NCI-H1694 treated with DMSO at 0.1 percent for 48 hours (cell line): ENCODE measurements at places on chromosomes 2 and 18.

GRCh38 chr18:35024965-35025364 lies 16.2 kb upstream of the MAPRE2 start:
- no peak for DNase-seq

- no peak for DNase-seq
Observed at GRCh38 chr2:60489289-60489688, 64.2 kb downstream of the BCL11A start.

DNA sequence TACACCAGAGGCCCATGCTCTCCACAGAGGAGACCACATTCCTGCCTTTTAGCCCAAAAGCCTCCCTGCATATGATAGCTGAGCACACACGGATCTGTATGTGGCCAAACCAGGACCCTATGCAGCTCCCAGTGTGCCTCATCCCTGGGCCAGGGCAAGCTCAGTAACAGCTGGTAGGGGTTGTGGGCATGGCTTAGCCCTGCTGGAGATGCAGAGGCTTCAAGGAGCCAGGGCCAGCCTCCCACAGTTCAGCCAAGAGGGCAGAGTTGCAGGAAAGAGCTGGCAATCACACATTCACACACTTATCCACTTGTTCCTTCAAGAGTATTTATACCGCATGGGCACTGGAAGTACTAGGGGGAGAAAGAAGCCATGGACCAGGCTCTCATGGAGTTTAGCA lies 1.6 kb upstream of the LIMS2 start:
- DNase-seq, result no peak

- no peak for DNase-seq
Observed at GRCh38 chr2:39120521-39120770, 405 bp downstream of the SOS1 start.

GRCh38 chr2:203934711-203935438 lies 1.7 kb upstream of the ICOS start:
- no peak for DNase-seq

- no peak for DNase-seq
Observed at GRCh38 chr2:31384351-31384750, 30.2 kb downstream of the XDH start.

DNA sequence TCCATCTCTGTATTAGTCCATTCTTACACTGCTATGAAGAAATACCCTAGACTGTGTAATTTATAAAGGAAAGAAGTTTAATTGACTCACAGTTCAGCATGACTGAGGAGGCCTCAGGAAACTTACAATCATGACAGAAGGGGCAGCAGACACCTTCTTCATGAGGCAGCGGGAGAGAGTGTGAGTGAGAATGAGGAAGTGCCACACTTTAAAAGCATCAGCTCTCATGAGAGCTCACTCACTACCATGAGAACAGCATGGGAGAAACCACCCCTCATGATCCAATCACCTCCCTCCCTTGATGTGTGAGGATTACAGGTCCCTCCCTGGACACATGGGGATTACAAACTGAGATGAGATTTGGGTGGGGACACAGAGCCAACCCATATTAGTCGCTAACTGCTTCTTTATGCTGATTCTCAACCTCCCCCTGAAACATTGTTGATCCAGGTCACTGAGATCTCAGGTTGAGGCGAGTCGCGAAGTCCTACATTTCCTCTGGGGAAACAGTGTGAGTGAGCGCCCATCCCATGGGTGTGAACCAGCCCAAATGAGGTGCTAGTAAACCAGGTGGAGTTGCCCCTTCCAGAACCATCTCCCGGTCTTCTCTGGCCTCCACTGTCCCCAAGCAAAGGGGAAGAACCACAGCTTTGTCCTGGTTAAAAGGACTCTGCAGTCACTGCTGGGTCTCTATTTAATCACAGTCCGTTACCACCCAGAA lies 123.8 kb downstream of the CAPN13 start:
- DNase-seq, result no peak

- DNase-seq, result no peak
Observed at GRCh38 chr2:88250404-88250803, 80.3 kb downstream of the THNSL2 start.

DNA sequence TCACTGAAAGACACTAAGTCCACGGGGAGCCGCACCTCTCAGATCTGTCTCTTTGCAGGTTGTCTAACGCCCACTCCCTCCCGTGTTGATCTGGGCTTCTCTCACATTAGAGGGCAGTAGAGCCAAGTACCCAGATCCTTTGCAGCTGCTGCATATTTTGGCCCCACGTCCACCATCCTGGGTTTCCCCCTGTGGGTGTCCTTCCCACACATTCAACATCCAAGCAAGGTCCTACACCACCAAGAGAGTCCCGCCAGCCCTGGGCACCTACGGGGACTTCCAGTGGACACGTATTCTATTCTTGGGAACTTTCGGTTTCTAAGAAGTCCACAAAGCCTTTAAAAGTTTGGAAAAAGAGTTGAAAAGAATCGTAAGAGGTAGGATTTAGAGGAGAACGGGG lies 116.6 kb downstream of the ATL2 start:
- no peak for DNase-seq

- no peak for DNase-seq
Observed at GRCh38 chr2:171482308-171482707, 40.0 kb upstream of the CYBRD1 start.

DNA sequence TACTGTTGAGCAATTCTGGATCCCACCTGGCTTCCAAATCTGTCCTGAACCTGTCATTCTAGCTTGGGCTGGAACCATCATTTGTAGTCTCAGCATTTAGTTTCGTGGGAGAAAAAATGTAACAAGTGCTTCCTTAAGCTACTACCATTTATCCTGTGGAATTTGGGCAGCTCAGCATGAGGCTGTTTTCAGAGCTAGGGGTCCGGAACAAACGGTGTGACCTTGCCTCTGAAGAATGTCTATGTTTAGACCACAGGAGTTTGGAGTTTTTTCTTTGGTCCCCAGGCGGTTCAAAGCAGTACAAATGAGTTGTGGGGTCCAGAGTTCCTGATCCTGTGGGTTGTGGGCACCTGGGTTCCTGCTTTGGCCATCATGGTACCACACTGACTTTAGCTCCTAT lies 59.1 kb upstream of the TMEM178A start:
- no peak for DNase-seq

DNA sequence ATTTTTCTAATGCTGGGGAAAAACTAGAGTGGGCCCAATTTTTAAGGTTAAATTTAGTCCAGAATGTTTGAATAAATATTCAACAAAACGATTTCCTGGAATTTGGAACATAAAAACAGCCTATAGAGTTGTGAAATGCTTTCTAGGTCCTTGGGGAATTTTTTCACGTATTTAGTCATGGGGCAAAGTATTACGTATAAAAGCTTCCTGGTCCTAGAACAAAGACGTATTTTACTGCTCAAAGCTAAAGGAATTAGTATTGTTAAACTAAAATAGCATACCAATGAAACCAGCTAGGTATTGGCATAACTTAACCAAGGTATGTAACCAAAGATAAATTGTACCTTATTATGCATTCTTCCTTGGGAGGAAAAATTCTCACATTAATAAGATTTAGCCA lies 1.6 kb downstream of the SESTD1 start:
- DNase-seq, result no peak
